ENCODE measurements at places on chromosomes 2 and 18. TPM values are rescaled to one million over a fixed set of nuclear protein-coding genes. Genes with fewer than 3 reads are reported as not detected.

GRCh38 chr18:67133669-67134068, 382.9 kb downstream of the DSEL start:
- no peak overlapping the region for H3K4me3 ChIP-seq
- no peaks in the 10 kb centered on the region for H3K36me3 ChIP-seq
- H3K4me1 ChIP-seq: peaks cover 2% of the 10 kb centered on the region

DNA sequence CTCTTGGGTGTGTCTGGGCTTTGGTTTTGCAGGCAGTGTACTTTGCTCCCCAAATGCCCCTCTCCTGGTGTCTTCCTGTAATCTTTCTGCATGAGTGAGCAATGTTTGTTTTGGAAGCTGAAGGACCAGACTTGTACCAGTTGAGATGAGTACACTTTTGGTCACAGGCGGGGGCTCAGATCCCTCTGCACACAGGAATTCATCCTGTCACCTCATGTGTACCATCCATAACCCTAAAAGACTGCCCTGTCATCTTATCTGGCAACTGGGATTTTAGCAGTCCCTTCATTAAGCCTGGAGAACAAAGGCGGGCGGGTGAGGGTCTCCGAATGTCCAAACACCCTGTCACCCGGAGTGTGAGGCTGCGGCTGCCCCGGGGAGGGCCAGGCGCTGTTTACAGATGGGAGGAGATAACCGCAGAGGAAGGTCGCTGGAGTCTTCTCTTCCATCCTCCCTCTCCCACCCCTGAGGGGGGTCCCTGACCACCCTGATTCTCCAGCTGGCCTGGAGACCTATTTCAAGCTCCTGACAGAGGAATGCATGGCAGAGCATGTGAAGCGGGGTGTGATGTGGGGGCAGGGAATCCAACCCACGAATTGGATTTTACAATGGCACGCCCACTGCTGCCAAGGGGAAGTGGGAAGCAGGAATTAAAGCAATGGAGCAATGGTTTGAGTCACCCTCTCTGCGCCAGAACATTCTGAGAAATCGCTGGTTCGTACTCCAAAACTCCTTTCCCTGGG, 158.2 kb upstream of the MYCN start:
- no peak overlapping the region for H3K4me3 ChIP-seq
- no peak for DNase-seq
- H3K27me3 ChIP-seq: no peaks in the 10 kb centered on the region
- no peak overlapping the region for H3K27ac ChIP-seq
- no peaks in the 10 kb centered on the region for H3K4me1 ChIP-seq

- H3K4me1 ChIP-seq: peaks cover 6% of the 10 kb centered on the region
- peaks cover 3% of the 10 kb centered on the region for H3K36me3 ChIP-seq
- H3K27me3 ChIP-seq: peaks cover 6% of the 10 kb centered on the region
- H3K27ac ChIP-seq: no peak overlapping the region
- no peak overlapping the region for H3K4me3 ChIP-seq
- no peak for DNase-seq
Observed at GRCh38 chr2:165627470-165627869, 158.0 kb downstream of the CSRNP3 start.

The B3GNT7 gene
- 0.22 TPM for total RNA-seq

GRCh38 chr2:3633089-3633981, 24.7 kb upstream of the ALLC start:
- H3K27me3 ChIP-seq: peaks cover 51% of the 10 kb centered on the region
- no peaks in the 10 kb centered on the region for H3K36me3 ChIP-seq
- no peak for DNase-seq
- H3K4me3 ChIP-seq: no peak overlapping the region

The RAD51AP2 gene
- total RNA-seq: not detected

- no peaks in the 10 kb centered on the region for H3K27me3 ChIP-seq
- H3K27ac ChIP-seq: peak overlapping the region; percentile 29
- H3K4me1 ChIP-seq: peaks cover 12% of the 10 kb centered on the region
- no peak for DNase-seq
Observed at GRCh38 chr2:65164426-65164891, 34.6 kb upstream of the RAB1A start.

The PROKR1 gene
- total RNA-seq: not detected

Measured in T-helper 17 cell (primary cell).